CD8-positive, alpha-beta memory T cell (primary cell): ENCODE measurements at places on chromosomes 5 and 9. TPM values are rescaled to one million over a fixed set of nuclear protein-coding genes. Genes with fewer than 3 reads are reported as not detected.

The GZMA gene
- total RNA-seq = 15.1 TPM

GRCh38 chr9:72917892-72918509, 34.9 kb downstream of the ALDH1A1 start:
- no peaks in the 10 kb centered on the region for H3K27me3 ChIP-seq
- H3K27ac ChIP-seq = no peak overlapping the region
- no peak overlapping the region for H3K4me3 ChIP-seq
- H3K4me1 ChIP-seq = no peaks in the 10 kb centered on the region
- DNase-seq = no peak
- H3K36me3 ChIP-seq = no peaks in the 10 kb centered on the region

DNA sequence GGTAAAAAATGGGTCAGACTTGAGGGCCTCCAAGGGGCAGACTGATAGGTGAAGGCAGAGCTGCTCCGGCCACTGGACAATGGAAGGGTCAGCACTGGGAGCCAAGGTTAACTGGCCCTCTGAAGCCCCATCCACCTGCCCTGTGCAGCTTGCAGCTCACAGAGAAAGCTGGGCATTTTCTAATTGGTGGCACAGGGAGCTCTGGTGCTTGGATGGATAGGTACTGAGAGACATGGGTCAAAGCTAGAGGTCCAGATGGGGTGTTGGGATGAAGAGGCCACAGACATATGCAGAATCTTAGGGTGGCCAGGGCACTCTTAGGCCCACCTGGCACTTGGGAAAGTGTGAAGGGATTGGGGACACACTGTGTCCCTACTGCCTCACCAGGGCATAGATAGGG, 29.5 kb upstream of the SARDH start:
- no peaks in the 10 kb centered on the region for H3K4me1 ChIP-seq
- H3K4me3 ChIP-seq = no peak overlapping the region
- H3K27ac ChIP-seq = no peak overlapping the region
- no peak for DNase-seq

DNA sequence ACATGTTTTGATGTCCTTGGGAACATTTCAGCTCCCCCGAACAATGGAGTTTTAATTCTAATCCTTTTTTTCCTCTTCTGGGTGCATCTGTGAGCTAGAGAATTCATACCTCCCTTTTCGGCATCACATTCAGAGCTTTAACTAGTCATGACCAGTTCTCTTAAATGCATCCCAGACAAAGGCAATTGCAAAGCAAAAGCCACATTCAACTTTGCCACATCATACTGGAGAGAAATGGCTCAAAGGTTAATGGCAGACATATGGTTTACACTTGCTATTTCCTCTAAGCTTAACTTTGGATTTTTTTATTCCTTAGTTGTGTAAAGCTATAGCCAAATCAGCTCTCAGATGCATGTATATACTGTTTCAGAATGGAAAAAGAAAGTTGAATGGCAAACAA, 153.3 kb downstream of the ESM1 start:
- H3K4me3 ChIP-seq = no peak overlapping the region
- no peak for DNase-seq
- H3K27me3 ChIP-seq = no peaks in the 10 kb centered on the region
- H3K27ac ChIP-seq = no peak overlapping the region

- no peaks in the 10 kb centered on the region for H3K4me1 ChIP-seq
- DNase-seq = no peak
- no peak overlapping the region for H3K27ac ChIP-seq
- H3K27me3 ChIP-seq = no peaks in the 10 kb centered on the region
- H3K36me3 ChIP-seq = no peaks in the 10 kb centered on the region
- H3K4me3 ChIP-seq = no peak overlapping the region
Measured at GRCh38 chr9:93860694-93861658, 94.2 kb downstream of the BARX1 start.

- no peak for DNase-seq
- H3K4me1 ChIP-seq = peaks cover 96% of the 10 kb centered on the region
- no peak overlapping the region for H3K4me3 ChIP-seq
- H3K27me3 ChIP-seq = no peaks in the 10 kb centered on the region
- no peak overlapping the region for H3K27ac ChIP-seq
Measured at GRCh38 chr5:157214415-157214814, 33.8 kb downstream of the ITK start.
